ENCODE measurements at places on chromosomes 7 and 10. TPM values are rescaled to one million over a fixed set of nuclear protein-coding genes. Genes with fewer than 3 reads are reported as not detected.

ZNF365 gene
- polyA plus RNA-seq = 0.32 TPM

GRCh38 chr10:128546651-128547165, 420.5 kb upstream of the MKI67 start:
- DNase-seq = no peak

GRCh38 chr10:36017137-36017536, 375.0 kb upstream of the FZD8 start:
- no peak for DNase-seq

GRCh38 chr7:121410829-121411596, 14.9 kb upstream of the FAM3C start:
- DNase-seq = no peak

- peak; percentile 69 for DNase-seq
These were observed 3.7 kb upstream of the MCU start for GRCh38 chr10:72688208-72688651.

Data from renal pelvis (tissue), 12 donors.